NCI-H774 (cell line): ENCODE measurements at places on chromosomes 4 and X.

- peak; percentile 66 for DNase-seq
These were observed 67.4 kb upstream of the FAM47B start for GRCh38 chrX:34875204-34875603.

DNA sequence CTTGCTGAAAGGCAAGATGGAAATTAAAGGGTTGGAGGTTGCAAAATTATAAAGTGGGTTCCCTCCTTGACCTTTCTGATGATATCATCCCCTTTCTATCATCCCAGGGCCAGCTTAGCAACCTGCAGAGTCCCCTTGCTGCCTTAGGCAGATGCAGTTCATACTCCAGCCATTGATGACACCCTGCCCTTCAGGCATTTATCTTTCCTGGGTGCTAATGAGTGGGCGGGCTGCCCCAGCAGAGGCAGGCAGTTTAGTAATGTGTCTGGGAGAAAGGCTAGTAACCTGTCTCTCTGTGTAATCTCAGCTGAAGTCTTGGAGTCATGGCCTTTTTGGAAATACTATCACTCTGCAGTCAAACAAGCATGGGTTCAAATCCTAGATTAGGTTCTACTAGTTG, 3.8 kb upstream of the FRMPD3 start:
- no peak for DNase-seq

DNA sequence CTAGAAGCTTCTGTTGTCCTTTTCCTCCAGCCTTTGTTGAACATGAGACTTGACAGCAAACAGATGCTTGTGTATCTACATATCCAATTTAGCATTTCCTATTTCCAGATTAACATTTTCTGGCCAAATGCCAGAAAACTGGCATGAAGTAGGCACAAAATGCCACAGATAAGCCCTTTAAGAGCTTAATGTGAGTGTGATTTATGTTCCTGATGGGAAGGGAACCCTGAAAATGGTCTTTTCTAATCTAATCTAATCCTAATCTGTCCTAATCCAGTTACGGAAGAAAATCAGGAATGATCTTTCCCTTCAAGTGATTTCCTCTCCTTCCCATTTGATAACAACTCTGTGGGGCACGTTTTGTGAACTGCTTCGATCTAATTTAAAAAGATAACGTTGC, 133.0 kb upstream of the C1QTNF7 start:
- no peak for DNase-seq

GRCh38 chr4:132614682-132615081, 534.4 kb upstream of the PCDH10 start:
- no peak for DNase-seq

DNA sequence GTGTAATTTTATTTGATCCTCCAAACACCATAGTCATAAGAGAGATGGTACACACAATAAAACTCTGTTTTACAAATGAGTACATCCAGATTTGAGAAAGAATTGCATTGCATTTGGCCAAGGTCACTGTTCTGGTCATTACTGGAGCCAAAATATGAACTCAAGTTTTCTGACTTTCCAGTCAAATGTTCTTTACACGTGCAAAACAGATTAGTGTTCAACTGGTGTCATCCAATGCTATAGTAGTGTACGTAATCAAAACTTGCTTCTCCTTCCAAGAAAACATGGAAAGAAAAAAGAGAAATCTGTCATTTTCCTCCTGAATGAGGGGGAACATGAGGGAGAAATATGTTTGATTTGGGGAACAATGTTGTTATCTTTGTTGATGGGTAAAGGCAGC, 291.9 kb downstream of the NAF1 start:
- no peak for DNase-seq

- DNase-seq = no peak
These were observed 24.5 kb downstream of the DHX15 start for GRCh38 chr4:24559889-24560288.
